ENCODE measurements at places on chromosomes 12 and 14.
A peak's percentile ranks its signal among the peaks of the same experiment; 100 is the strongest.

DNA sequence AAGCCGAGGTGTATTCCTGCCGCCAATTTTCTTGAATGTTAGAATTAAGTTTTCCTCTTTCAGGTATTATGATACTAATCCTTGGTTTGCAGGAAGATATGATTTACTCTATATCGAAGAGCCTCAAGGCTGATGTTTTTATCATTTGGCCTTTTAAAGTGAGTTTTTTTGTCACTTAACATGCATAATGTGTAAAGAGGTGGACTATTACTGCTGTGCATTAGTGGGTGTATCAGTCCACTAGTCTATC, 11.1 kb upstream of the TMPO start:
- DNase-seq: no peak

DNA sequence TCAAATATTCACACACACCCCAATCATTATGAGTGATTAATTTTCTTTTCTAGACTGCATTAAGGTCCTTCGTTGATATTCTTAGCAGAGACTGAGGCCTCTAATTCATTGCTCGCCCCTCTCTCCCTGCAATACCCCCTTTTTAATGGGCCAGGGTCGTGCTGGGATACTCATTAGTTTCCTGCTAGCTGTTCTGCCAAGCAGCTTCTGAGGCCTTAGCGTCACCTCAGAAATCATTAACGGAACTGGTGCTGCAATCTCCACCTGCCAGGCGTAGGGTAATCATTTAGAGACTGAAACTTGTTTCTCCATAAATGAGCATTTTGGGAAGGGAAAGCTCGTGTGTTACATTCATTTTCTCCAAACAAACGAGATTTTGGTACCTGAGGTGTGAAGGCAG, 1054.7 kb downstream of the GALC start:
- DNase-seq: no peak

DNA sequence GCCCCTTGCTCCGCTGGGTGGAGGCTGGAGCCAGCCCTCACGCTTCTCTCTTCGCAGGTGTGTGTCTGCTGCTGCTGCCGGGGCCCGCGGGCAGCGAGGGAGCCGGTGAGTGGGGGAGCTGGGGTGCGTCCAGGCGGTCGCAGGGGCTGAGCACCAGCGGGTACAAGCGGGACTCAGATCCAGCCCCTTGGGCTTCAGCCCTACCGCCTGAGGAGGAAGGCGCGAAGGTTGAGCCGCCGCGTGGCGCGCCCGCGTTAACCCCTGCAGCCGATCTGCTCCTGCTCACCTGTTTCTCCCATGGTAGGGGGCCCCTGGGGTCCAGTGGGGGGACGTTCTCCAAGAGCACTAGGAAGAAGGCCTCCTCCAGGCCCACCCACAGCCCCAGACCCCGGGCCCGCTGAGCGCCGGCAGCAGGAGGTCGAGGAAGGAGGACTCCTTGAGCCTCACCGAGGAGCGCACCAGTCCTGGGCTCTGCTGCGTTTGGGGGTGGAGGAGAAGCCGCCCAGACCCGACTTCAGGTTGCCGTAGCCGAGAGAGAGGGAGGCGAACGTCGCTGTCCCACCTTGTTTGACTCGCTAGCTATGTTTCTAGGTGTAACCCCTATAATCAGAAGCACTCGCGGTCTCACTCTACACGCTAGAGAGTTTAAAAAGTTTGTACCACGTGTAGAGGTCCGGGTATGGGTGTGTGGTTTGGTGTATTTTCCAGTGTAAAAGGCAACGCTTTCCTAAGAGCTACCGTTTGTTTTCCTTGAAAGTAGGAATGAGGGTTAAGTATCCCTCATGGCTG, 834 bp downstream of the COCH start:
- DNase-seq: no peak

GRCh38 chr12:75790219-75790618, 241.4 kb downstream of the PHLDA1 start:
- DNase-seq: no peak

- no peak for DNase-seq
These were observed 179.2 kb upstream of the DCN start for GRCh38 chr12:91361864-91362263.

DNA sequence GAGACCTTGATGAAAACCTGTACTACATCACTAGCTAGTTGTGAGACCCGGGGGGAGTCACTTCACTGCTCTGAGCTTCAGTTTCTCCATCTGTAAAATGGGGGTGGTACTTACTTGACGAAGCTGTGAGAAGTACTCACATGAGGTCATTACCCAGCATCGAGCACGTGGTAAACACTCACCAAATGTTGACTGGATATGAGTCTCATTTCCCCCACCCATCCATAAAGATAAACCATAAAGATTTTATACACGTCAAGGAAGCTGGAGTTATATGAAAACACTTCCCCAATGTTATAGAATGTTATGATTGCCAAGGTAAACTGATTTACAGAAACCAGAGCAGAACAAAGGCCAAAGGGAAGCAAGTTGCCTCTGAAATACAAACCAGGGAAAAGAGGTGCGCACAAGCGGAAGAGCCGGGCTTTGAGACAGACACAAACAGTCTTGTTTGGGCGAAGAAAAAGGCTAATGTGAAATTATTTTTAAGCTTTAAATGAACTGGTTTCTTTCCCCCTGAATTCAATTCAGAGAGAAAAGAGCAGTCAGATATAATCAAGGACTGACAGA, 536.8 kb downstream of the MED13L start:
- no peak for DNase-seq

GRCh38 chr12:39443081-39443928, at the start of gene KIF21A:
Gene KIF21A (minus strand): TSS chr12:39443120. CDS start chr12:39442970, 150 bp downstream.
- peak; percentile 74 for DNase-seq
